ENCODE measurements at places on chromosomes 11 and 22. TPM values are rescaled to one million over a fixed set of nuclear protein-coding genes. Genes with fewer than 3 reads are reported as not detected.

- DNase-seq = no peak
Measured at GRCh38 chr11:70725278-70725677, 326.9 kb downstream of the CTTN start.

GRCh38 chr22:43277987-43278601, 65.1 kb downstream of the SCUBE1 start:
- DNase-seq = no peak

The LRRC74B gene
- polyA plus RNA-seq = under 0.01 TPM

GRCh38 chr11:42524534-42525227, 787.1 kb upstream of the API5 start:
- peak; percentile 55 for DNase-seq

The RAB36 gene
- polyA plus RNA-seq = 0.23 TPM

DNA sequence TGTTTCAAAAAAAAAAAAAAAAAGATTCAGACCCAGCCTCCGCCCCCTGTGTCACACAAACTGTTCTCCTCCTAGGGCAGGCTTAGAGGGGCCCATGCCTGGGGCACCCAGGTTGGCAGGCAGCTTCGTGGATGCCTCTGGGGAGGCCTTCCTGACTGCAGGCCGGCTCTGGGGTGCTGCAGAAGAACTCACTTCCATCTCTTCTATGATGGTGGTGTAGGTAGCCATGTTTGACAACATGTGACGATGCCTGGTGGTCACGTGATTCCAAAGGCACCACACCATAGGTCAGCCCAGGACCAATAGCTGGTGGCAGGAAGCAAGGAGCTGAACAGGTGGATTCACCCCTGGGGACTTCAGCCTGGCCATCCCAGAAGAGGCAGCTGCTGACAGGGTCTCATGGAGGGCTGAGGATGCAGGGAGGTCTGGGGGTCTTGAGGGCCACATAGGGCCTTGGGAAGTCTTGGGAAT, 24.1 kb upstream of the CELSR1 start:
- DNase-seq = no peak

The ACTN3 gene
- not detected for polyA plus RNA-seq

The MICALL1 gene
- polyA plus RNA-seq = 9.7 TPM

DNA sequence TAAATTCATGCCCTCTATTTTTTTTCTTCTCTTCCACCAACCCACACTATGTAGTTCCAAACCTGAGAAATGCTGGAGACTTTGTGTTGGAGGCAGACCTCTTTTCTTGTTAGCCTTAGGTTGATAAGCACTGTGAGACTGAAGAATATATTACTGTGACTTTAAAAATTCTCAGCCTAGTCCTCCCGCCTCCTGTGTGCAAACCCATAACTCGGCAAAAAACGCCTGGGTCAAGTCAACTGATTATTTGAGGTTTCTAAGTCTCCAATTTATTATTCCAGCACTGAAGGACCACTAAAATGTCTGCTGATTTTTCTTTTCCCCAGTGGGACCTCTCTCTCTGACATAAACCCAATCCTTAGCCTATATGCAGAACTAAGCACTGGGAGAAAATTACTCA, 1946.0 kb upstream of the RAG2 start:
- DNase-seq = no peak

The DEAF1 gene
- polyA plus RNA-seq = 11.3 TPM

GRCh38 chr11:64643256-64643881, 52.3 kb downstream of the SLC22A12 start:
- DNase-seq = peak; percentile 82

- no peak for DNase-seq
Measured at GRCh38 chr11:1102996-1103395, 28.3 kb downstream of the MUC2 start.

GRCh38 chr11:111659201-111660115, 57.2 kb downstream of the SIK2 start:
- no peak for DNase-seq

GRCh38 chr11:126281666-126282175, 1.2 kb upstream of the TIRAP start:
- peak; percentile 56 for DNase-seq

GRCh38 chr11:133552938-133553337, 20.6 kb upstream of the OPCML start:
- no peak for DNase-seq

DNA sequence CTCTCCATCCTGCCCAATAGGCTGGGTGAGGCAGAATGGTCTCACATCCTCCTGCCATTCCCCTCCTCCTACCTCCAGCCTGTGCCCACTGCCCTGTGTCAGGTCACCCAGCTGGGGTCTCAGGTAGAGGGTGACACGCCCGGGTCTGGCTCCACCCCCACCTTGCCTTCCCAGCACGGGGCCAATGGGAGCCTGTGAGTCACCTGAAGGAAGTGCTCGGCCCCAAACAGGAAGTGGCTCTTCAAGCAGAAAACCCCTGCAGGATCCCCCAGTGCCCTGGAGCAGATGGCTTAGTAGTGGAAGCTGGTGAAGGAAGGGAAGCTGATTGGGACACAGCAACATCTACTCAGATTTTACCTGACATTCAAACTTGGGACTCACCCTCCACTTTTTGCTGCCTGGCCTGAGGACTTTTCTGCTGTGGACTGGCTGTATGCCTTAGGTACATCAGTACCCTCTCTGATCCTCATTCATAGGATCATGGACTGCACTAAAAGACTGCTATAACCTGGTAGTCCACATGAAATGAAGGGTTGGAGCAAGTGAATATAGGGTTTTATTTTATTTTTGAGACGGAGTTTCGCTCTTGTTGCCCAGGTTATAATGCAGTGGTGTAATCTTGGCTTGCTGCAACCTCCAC, 33.4 kb downstream of the GDPD5 start:
- DNase-seq = no peak

Data from sigmoid colon (tissue), 7 donors.